Brain (organoid and tissue), 16 donors: ENCODE measurements at places on chromosomes 4 and X.

GRCh38 chr4:126851391-126851790 is 781.4 kb upstream of the INTU start:
- DNase-seq = no peak

DNA sequence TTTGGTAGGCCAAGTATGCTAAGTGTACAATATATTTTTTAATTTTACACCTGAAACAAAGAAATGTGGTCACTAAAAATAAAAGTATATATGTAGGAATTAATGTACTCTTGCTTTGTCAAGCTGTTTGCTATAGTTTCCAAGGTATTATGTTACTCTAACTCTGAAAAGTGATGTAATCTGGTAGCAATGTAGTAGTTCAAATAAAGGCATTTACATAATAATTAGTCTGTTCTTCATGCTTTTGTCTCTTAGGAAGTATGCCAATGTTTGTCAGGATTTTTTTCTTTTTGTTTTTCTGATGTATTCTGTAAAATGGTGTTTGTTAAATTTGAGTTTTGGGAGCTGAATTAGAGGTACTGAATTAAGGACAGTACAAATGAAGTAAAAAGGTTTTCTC is 89.5 kb downstream of the PLS3 start:
- DNase-seq = no peak

- DNase-seq = no peak
These were observed 7.1 kb downstream of the PF4V1 start for GRCh38 chr4:73860181-73860580.

DNA sequence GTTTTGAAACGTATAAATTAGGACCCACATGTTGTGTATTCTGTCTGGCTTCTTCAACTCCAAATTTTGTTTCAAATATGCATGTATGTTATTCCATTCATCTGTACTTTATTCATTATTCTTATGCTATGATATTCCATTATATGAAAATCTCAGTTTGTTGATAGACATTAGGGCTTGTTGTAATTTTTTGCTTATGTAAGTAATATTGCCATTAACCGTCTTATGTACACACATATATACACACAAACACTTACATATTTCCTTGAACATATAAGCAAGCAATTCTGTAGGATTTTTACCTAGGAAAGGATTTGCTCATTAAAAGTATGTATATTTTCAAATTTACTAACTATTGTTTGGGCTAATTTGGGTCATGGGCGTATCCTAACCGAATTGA is 808.0 kb upstream of the MAGEB2 start:
- no peak for DNase-seq

GRCh38 chr4:14650127-14650526 is 352.2 kb upstream of the CPEB2 start:
- DNase-seq = no peak

GRCh38 chr4:152501846-152502536 is 33.9 kb downstream of the FBXW7 start:
- no peak for DNase-seq
